ENCODE measurements at places on chromosomes 7 and 10.
A peak's percentile ranks its signal among the peaks of the same experiment; 100 is the strongest.

DNA sequence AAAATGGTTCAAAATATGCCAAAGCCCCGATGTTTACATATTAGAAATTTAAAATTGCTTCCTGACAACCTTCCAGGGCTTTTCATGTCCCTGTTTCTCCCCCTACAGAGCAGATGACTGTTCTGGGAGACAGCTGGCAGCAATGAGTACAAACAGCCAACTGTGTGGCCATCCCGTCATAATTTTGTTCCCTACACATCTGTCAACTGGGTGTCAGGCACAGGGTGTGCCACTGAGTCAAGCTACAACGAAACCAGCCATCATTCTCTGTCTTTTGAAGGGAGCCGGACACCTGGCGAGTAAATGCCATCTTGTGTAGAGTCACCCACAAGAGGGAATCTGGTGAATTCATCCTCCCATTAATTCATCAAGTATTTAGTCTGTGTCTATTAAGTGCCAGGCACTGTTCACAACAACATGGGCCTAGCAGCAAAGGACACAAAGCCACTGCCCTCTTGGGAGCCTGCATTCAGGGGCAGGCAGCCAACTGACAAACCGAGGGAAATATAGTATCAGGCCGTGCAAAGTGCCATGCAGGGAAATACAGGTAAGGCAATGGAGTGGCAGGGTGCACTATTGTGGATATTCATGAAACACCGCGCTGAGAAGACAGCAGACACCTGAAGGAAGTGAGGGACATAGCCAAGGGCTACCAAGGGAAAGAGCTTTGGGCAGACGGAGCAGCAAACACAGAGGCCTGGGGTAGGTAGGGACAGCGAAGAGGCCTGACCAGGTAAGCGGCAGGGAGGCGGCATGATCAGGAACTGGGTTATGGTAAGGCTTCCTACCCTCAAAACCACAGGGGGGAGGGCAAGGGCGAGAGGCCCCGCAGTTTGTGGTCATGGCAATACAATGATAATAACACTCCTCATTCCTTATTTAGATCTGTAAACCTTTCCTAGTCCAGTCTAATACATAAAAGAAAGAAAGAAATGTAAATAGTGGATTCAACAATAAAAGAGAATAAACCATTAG is 213.6 kb downstream of the FAM107B start:
- DNase-seq, result no peak

DNA sequence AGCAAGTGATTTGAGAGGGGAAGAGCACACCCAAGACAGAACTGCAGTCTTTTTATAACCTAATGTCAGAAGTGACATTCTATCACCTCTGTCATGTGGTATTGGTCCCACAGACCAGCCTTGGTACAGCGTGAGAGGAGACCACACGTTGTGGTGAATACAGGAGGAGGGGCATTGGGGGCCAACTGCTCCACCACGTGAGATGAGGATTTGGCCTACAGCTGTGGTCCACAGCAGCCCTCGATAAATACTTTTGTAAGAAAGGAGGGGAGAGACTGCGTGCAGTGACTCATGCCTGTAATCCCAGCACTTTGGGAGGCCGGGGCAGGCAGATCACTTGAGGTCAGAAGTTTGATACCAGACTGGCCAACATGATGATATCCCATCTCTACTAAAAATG is 243.1 kb downstream of the FGFR2 start:
- no peak for DNase-seq

DNA sequence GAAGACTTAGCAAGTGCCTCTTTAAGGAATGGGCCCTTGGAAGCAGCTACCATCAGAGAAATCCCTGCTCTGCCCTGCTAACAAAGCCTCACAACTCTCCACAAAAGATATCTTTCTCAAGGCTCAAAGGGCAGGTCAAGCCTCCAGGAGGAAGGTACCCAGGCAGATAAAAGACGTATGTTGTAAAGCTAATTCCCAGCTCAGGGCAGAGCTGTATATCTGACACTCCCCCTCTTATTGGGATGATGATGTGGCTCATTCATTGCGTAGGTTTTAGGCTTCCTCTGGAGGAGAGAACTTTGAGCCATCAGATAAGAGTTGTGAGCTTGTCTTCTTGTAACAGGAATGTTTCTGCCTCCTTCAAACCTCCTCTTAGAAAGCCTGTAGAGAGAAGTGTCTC is 145.4 kb downstream of the CALN1 start:
- DNase-seq, result no peak

DNA sequence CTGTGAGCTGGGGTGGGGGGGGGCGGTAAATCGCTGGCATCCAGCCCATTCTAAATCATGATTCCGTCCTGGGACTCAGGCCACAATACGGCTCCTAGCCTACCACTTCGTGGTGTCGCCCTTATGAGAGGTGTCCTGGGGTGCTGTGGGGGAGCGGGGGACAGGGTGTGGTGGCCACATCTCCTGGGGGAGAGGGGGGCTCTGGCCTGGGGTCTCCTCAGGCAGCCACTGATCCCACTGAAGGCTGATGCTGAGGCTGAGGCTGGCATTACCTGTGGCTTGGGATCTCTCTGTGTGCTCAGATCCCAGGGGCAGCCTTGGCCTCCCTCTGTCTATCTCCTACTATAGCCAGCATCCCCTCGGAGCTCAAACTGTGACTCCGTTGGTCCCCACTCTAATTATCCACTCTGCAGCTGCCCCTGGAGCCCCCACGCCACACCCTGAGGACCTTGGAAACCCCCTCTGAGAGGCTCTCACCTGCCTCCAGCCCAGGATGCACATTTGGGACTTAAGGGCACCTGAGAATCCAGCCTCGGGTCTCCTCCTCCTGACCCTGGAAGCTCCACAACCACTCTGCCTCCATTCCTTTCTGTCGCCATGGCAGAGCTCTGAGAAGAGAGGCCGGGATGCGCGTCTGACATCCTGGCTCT is 249.3 kb upstream of the TCERG1L start:
- DNase-seq, result no peak

GRCh38 chr7:137967143-137968018 is 34.5 kb downstream of the CREB3L2 start:
- no peak for DNase-seq

GRCh38 chr10:100734295-100735086 is 10.9 kb upstream of the PAX2 start:
- no peak for DNase-seq

- no peak for DNase-seq
These were observed 12.0 kb upstream of the AOAH start for GRCh38 chr7:36736090-36736898.

DNA sequence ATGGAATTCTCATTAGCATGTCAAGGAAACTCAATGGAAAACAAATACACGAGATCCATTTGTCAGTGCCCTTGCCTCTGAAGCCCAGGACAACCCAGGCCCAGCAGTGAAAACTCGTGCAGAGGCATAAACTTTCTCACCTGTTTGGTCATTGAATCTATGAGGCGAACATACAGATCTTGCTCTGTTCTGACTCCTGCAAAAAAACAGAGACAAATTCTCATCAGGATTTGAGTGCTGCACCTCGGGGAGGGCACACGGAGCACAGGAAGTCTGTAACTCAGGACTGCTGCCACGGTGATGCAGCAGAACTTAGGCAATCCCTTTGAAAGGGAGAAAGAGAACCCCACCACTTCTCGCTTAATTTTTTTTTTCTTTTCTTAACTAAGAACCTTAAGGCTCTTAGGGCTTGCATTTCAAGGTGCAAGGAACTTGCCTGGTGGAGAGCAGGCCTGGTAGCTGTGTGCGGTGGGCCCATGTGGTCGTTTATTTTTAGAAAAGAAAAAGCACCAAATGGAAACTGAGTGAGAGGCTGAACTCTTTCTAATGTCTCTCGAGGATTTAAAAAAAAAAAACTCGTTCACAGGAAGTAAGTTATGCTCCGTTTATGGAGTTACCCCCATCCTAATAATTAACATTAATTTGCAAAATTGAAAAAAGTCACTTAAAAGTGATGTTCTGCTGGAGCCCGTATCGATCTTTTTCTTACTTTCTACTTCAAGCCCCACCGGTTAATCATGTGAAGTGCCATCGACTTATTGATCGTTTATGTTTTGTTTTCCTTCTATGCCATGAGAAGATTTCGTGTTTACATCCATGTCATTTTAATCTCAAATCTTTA is 1.8 kb downstream of the EBF3 start:
- DNase-seq, result peak; percentile 50

GRCh38 chr10:31419394-31420063 is 100.5 kb downstream of the ZEB1 start:
- no peak for DNase-seq

GRCh38 chr10:119644205-119644814 is 6.9 kb upstream of the BAG3 start:
- no peak for DNase-seq

GRCh38 chr10:25843551-25844170 is 90.4 kb upstream of the MYO3A start:
- no peak for DNase-seq

DNA sequence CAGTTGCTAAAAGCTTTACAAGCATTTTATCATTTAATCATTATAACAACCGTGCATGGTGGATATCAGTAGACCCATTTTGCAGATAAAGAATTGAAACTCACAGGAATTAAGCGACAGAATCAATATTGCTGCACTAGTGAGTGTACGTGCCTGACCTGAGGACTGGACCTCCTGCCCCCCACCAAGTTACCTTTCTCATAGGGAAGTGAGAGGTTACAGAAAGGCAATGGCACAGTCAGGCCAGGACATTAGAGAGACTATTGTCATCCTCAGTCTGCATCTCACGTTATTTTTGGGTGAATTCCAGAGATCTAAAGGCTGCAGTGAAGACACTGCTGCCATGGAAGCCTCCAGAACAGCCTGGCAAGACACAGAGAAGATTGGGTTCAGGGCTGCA is 80.9 kb downstream of the WDFY4 start:
- DNase-seq, result no peak

GRCh38 chr7:117229350-117229749 is 93.5 kb downstream of the WNT2 start:
- DNase-seq, result no peak

DNA sequence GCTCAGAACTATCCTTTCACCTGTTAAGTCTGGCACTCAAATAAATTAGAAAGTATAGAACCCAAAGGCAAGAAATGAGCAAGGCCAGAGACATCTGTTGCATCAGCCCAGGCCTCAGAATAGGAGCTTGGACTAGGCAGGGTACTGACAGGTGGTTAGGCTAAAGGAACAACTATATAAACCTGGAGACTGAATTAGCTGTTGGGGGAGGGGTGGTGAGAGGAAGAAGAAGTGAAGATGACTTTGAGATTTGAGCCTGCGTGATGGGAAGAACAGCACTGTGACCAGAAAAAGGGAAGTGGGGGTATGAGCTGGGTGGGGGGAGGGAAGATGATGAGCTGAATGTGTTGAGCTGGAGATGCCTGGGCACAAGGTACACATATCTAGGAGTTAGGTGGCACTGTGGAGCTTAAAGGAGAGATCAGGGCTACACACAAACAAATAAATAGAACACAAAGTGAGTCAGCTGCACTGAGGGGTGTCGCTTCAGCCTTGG is 244.7 kb downstream of the PTEN start:
- no peak for DNase-seq

DNA sequence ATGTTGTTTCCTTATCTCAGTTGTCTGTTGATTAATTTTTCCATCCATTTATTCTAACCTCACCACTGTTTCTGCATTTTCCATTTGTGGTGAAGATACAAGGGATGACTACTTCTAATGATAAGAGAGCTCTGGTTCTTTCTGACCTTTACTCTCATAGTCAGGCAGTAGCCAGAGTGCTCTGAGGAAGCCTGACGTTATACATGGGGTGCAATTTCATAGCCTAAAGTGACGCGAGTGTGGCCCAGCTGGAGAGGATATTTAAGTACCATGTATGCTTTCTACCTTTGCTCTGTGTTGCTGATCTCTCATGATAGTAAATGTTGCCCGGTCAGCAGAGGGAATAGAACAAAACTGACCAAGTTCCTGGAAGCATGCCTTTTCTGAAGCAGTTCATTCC is 33.9 kb upstream of the CYCS start:
- no peak for DNase-seq

DNA sequence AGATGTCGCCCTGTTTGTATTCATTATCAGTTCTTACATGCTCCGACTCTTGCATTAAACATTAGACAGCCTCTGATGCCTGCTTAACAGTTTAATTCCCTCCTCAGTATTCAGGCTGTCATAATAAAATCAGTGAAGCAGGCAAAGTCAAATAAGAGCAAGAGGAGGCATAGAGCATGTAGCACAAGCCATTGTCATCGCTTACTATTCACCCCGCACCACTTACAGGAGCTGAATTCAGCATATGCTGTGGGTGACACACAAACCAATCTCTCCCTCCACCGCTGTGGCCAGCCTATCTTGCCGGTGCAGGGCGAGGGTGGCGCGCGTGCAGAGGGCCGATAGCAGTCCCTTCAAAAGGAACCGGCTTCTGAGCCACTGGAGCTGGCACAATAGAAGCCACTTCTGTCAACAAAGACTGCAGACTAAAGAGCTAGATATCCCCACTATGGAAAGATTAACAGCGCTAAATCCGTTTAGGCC is 433.2 kb upstream of the MGMT start:
- no peak for DNase-seq

- DNase-seq, result no peak
These were observed 19.3 kb downstream of the NEURL1 start for GRCh38 chr10:103512591-103513379.

DNA sequence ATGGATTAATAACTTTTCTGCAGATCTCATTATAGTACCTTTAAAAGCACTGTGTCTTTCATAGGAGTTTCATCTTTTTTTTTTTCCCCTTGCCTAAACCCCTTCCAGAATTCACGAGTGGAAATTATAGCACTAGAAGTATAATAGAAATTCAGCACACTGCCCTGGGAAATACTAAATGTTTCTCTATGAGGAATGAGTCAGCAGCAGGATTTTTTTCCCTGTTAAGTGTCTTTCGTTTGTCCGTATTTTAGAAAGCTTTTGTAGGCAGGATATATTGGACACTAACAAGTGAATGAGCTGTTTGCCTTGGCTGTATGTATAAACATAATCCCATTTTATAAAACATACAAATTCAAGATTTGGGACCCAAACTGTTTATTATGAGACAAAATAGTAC is 105.8 kb downstream of the EXOC4 start:
- DNase-seq, result no peak

- DNase-seq, result no peak
These were observed 1.8 kb downstream of the RP9 start for GRCh38 chr7:33107136-33108066.

DNA sequence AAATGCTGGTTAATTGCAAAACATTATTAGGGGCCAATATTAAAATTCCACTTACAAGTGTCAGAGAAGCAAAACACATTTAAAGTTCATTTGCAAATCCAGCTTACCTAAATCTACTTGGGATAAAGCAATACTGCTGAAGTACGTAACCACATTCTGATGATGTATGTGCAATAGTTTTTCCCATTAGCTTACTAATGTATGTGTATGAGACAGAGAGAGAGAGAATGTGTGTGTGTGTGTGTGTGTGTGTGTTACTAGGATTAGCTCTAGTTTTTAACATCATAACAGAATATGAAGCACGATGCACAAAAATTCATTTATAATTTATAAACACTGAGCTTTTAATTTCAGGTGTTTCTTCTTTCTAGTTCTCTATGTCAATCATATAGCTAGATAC is 1074.2 kb upstream of the C7orf33 start:
- DNase-seq, result no peak

DNA sequence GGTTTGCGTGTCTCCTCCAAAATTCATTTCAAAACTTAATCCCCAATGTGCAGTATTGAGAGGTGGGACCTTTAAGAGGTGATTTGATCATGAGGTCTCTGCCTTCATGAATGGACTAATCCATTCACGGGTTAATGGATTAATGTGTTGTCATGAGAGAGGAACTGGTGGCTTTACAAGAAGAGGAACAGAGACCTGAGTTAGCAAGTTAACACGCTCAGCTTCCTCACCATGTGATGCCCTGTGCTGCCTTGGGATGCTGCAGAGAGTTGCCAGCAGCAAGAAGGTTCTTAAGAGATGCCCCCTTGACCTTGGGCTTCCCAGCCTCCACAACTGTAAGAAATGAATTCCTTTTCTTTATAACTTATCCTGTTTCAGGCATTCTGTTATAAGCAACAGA is 3.7 kb upstream of the TCTN3 start:
- DNase-seq, result peak; percentile 48
